Bronchial epithelial cell (primary cell): ENCODE measurements at places on chromosomes 4 and X.

GRCh38 chr4:124726269-124726668, 13.7 kb upstream of the ANKRD50 start:
- peak; percentile 88 for DNase-seq

DNA sequence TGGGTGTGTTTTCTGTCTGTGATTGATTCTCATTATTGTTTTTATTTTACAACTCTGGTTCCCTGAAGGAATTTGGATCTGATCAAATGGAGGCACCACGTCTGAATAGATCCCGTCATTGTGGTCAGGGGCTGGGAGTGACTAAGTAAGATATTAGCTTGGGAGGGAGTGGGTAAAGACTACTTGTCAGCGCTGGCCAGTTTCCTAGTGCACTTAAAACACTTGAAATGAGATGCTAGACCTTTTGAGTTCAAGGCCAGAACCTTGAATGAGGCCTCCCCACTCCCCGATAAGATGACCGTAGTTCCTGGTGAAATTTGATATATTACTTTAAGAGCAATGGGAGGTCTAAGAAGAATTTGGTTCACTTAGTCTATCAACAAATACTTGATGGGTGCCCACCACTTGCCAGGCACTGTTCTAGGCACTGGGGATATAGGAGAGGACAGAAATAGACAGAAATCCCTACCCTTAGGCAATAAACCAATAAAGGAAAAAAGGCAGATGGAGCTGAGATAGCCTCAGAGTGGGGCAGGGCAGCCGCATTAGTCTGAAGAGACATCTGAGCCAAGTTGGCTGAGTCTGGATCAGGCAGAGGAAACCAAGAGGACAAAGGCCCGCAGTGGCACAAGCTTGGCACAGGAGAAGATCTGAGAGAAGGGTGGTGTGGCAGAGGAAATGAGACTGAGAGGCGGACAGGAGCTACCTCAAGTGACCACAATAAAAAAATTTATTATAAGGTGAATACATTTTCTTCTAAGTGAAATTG, 11.8 kb downstream of the FAM184B start:
- no peak for DNase-seq

DNA sequence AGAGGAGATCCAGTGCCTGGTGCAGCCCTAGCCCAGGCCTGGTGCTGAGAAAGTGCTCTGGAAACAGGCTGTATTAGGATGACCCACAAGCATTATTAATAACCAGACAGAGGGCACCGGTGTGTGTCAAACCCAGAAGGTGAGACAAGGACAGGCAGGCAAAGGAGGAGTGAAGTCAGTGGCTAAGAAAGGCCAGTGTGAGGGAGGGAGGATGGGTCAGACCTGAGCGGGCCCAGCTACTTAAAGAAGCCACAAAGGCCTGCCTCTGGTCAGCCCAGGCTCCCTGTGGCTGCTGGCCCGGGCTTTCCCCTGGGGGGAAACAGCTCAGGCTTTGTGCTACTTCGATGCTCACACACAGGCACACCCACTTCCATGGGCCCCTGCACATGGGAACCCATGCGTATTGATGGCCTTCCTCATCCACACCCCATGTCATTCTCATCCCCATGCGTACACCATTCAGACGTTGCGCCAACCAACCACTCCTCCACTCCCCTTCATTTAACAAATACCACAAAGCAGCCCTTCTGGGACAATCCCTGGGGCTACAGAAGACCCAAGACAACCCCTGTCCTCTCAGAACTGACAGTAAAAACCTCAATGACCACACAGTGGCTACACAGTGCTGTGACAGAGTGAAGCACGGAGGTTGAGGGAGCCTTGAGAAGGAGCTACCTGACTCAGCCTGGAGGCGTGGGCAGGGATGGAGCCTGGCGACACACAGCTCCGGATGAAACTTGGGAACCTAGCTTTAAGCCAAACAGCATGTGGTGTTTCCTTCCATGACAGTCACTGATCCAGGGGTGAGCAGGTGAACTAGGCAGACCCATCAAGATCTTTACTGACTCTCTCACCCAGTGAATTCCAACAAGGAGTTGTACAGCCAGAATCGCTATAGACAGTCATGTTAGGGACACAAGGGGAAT, 24.9 kb upstream of the MTM1 start:
- no peak for DNase-seq

DNA sequence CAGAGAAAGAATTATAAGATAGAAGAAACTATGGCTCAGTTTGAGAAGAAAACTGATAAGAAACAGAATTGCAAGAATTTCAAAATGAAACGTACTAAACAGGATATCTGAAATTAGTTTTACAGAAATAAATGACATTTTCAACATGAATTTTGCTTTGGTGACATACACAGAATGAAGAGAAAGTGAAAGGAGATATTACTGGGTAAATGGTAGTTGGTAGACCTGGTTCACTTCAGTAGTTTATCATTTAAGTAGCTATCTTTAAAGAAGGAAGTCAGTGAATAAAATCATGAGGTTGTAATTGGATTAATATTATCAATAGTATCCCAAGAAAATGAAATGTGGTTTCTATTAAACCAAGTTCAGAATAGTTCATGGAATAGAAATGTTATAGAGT, 395.5 kb upstream of the SMIM31 start:
- DNase-seq = no peak

- peak; percentile 33 for DNase-seq
Observed at GRCh38 chr4:22356987-22357596, 158.8 kb downstream of the ADGRA3 start.

GRCh38 chr4:99458911-99459447, 23.8 kb upstream of the ADH7 start:
- peak; percentile 96 for DNase-seq
